ENCODE measurements at places on chromosomes 11 and 22.

GRCh38 chr11:32326522-32326921, 108.8 kb downstream of the WT1 start:
- no peak for DNase-seq

GRCh38 chr11:72842126-72842525, 27.9 kb downstream of the ATG16L2 start:
- no peak for DNase-seq

- no peak for DNase-seq
Observed at GRCh38 chr11:106186630-106187029, 109.2 kb downstream of the AASDHPPT start.

DNA sequence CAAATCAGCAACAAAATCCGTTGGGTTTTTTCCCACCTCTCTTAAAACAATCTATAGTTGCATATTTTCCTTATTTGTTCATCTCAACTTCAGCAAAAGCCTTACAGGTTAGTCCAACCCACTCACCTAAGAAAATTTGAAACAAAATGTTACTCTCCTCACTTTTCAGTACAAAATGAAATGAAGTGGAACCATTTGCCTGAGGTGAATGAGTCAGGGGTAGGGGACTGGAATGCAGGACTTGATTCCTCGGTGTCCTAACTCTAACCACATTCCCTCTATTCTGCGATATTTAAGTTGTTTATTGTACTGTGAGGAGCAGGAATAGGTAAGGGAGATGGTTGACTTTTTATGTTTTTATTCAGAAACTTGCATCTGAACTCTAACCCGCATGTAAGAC, 16.4 kb downstream of the ATP5MG start:
- no peak for DNase-seq

DNA sequence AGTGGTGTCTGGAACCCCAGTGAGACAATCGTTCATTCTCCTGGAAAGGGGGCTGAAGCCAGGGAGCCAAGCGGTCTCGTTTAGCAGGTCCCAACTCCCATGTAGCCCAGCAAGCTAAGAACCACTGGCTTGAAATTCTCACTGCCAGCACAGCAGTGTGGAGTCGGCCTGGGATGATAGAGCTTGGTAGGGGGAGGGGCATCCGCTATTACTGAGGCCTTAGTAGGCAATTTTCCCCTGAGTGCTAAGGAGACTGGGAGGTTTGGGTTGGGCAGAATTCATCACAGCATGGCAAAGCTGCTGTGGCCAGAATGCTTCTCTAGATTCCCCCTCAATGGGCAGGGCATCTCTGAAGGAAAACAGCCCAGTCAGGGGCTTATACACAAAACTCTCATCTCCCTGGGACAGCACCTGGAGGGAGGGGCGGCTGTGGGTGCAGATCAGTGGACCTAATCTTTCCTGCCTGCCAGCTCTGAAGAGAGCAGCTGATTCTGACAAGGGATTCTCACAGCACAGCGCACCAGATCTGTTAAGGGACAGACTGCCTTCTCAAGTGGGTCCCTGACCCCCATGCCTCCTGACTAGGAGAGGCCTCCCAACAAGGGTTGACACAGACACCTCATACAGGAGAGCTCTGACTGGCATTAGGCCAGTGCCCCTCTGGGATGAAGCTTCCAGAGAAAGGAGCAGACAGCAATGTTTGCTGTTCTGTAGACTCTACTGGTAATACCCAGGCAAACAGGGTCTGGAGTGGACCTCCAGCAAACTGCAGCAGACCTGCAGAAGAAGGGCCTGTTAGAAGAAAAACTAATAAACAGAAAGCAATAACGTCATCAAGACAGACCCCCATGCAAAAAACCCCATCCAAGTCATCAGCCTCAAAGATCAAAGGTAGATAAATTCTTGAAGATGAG, 14.8 kb downstream of the OR52M1 start:
- no peak for DNase-seq

- DNase-seq, result no peak
Observed at GRCh38 chr22:49408102-49408836, 419.4 kb downstream of the BRD1 start.

GRCh38 chr22:17831501-17832251, 57.4 kb upstream of the BID start:
- DNase-seq, result no peak

GRCh38 chr11:15940462-15941205, 415.7 kb downstream of the SOX6 start:
- DNase-seq, result no peak

DNA sequence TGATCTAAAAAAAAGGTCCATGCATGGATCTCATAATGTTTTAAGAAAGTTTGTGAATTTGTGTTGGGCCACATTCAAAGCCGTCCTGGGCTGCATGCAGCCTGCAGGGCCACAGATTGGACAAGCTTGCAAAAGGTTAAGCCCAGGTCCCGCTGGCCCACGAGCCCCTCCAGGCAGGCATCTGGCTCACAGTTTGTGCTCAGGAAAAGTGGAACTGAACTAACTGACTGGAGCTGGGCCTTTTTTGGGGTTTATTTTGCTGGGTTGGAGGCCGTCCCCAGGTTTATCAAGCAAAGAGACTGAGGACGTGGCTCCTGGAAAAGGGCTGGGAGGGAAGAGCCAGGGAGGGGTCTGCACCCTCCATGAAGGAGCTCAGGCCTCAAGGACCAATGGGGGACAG, 32.1 kb upstream of the BAIAP2L2 start:
- no peak for DNase-seq
